ENCODE measurements at places on chromosomes 4 and X.

- DNase-seq = no peak
Observed at GRCh38 chrX:106467422-106467821, 144.4 kb upstream of the RADX start.

DNA sequence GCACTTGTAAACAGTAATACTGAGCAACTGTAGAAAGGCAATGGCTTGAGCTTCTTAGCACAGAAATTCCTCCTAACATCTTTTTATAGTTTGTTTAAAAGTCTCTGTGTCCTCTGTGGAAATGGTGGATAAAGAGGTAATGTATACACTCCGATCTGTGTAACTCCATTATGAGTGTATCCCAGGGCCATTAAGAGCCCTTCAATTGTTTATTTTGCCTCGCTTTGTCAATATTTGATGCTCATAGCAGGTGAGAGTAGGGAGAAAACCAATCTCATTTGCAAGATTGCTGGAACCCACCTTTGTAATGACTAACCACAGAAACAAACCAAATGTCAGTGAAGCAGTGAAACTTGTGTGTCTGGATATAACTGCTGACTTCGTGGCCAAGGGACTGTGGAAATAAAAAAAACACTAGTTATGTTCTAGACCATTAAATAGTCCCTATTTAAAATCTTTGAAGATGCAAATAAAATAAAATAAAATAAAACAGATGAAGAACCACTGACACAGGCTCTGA is 598.2 kb upstream of the BOD1L1 start:
- no peak for DNase-seq

GRCh38 chr4:182478475-182478874 is 235.3 kb downstream of the TENM3 start:
- DNase-seq = peak; percentile 31

DNA sequence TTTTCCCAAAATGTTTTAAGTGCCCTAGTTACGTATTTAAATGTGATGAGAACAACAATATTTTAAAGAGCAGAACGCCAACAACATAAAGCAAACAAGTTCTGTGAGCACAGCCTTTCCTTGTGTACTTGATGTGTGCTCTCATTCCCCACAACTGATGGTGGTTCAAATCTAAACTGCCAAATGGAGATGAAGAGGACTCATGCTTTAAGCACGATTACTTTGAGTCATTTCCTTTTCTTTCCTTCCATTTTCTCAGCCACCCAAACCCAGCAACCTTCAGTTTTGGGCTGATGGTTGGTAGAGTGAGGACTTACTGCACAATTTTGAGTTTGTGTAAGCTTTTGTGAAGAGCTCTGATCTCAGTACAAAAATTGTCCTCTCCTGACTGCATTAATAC is 1.7 kb downstream of the NSD2 start:
- no peak for DNase-seq

DNA sequence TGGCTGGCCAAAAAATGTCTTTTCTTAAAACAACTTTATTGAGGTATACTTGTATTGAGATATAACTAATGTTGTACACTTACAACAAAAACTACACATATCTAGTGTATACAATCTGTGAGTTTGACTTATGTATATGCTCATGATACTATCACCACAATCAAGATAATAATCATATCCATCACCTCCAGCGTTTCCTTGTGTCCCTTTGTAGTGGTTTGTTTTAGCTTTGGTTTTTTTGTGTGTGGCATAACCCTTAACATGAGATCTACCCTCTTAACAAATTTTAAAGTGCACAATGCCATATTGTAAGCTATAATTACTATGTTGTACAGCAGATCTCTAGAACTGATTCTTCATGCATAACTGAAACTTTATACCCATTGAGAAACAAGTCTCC is 13.4 kb upstream of the PCSK1N start:
- no peak for DNase-seq

- DNase-seq = no peak
Observed at GRCh38 chr4:29153642-29154041, 1566.5 kb upstream of the PCDH7 start.

- no peak for DNase-seq
Observed at GRCh38 chr4:171612907-171613306, 200.3 kb upstream of the GALNTL6 start.

- peak; percentile 81 for DNase-seq
Observed at GRCh38 chr4:150217192-150217591, 138.9 kb downstream of the DCLK2 start.

GRCh38 chr4:13430834-13431568 is 53.1 kb downstream of the RAB28 start:
- DNase-seq = no peak

DNA sequence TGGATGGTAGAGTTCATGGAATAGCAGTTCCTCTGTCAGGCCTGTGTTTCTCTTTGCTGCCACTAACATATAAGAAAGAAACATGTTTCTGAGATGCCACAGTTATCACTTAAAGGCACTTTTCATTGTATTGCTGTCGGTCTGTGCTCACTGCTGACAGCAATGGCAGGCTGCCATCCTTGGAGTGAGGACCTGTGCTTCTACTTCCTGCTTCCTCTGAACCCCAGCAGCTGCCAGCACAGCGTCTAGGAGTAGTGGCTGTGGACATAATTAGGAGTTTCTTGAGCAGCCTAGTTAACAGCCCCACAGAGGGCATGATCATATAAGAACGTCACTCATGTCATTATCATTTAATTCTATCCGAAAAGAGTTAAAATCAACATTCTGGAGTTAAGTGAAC is 30.5 kb downstream of the F11 start:
- DNase-seq = no peak

DNA sequence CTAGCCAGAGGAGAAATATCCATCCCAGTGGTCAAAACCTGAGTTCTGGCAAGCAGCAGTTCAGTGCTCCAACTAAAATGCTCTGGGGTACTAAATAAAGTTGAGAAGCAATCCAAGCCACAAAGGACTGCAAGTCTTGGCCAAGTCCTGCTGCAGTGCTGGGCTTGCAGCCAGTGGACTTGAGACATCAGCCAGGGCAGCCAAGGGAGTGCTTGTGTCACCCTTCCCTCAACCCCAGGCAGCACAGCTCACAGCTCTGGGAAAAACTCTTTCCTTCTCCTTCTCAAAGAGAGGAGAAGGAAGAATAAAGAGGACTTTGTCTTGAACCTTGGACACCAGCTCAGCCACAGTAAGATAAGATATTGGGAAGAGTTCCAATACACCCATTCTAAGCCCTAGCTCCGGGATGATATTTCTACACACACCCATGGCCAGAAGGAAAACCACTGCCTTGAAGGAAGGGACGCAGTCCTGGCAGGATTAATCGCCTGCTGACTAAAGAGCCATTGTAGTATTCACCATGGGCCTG is 99.8 kb downstream of the PTCHD1 start:
- peak; percentile 88 for DNase-seq

DNA sequence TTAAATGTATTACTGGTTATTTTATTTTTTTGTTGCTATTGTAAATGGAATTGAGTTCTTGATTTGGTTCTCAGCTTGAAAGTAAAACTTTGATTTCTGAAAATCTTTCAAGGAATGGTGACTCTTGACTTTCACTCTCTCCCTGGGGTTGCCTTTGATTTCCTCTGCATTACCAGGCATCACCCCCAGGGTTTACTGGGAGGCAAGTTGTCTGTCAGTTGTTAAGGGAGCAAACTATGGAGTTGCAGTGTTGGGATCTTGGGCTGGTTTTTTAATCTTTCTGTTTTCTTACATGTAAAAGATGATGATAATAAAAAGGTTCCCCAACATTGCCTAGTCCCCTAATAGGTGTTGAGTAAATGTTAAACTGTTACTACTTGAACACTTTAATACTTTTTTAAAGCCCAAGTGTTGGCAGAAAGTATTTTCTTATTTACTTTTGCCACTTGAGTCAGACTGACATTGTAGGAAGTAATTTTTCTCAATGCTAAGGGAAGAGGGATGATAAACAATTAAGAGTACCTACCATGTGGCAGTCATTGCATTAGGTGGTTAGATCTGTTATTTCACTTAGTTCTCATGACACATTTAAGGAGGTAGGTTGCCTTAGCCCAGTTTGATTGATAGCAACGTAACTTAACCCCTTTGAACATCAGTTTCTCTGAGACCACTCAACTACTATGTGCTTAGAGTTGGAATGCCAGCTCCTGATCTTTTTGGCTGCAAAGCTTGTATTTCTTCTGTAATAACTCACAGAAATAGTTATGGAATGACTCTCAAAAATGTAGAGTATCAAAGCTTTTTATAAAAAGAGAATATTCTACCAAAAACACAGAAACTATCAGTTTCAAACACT is 67.1 kb downstream of the DCLK2 start:
- no peak for DNase-seq

- no peak for DNase-seq
Observed at GRCh38 chr4:169523796-169524195, 88.6 kb downstream of the NEK1 start.

DNA sequence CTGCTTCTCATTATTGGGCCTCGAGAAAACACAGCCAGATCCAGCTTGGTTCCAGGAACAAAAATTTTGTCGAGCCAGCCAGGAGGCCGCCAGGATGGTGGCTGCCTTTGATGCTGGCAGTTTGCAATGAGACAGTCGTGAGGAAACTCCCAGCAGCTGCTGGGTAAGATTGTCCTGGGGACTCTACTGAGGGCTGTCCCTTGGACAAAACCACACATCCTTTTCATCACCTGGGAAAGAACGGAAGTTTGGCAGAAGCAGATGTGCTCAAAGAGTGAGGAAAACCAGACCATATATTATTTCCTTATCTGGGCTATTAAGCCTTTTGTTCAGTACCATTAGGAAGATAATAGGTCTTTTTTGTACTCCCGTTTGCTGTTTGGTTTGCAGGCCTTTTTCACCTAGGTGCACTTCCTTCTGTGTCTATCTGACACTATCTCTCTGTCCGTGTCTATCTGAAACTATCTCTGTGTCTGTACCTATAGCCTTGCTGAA is 13.4 kb upstream of the PAPSS1 start:
- no peak for DNase-seq

DNA sequence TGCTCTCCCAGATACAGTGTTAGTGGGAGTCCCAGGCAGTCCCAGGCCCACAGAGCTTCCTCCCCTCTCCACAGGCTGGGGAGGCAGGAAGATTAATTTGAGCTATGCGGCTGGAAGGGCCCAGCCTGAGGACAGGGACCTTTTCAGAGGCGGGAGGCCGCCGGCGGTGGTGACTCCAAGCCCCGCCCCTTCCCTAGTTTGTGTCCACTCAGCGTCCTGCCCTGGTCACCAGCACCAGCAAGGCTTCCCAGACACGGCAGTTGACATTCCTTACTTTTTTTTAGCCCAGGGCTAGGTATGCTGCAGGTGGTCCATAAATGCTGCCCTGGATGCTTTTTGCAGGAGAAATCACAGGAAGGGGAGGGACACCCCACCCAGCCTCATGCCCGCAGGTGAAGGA is 67.7 kb upstream of the LRPAP1 start:
- DNase-seq = no peak

DNA sequence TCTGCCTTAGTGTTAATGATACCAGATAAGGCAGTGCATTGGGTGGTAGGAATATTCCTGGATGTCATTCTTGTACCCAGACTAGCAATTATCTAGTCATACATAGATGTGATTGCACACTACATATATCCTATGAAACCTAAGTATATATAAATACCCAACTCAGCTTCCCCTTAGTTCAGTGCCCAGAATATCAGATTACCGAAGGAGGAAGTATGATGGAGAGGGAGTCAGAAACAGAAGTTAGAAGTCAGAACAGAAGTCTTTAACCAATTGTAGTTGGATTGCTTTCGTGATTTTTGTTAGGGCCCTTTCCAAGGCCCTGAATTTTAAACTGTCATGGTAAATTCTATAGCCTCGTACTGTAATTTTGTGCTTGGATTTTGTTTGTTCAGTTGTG is 42.9 kb downstream of the MOB1B start:
- no peak for DNase-seq

GRCh38 chr4:176498617-176499256 is 179.0 kb downstream of the SPCS3 start:
- DNase-seq = no peak

- DNase-seq = no peak
Observed at GRCh38 chrX:83160096-83160495, 348.0 kb upstream of the POU3F4 start.

- DNase-seq = no peak
Observed at GRCh38 chr4:99847362-99847976, 30.8 kb downstream of the DAPP1 start.

DNA sequence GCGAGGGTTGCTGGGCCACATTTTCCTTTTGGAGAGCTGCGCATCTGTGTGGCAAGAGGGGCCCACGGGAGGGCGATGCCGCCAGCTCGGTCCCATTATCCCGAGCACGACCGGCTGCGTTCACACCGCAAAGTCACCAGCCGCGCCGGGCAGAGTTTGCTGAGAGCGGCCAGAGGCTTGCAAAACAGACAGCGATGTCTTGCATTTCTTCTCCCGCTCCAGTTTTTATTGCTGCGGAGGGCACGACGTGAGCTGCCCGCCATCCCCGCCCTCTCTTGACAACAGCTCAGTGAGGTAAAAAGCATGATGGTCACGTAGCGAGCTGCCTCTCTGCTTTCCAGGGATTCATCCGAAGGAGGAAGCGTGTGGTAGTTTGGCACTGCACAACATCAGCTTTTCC is 102.1 kb upstream of the TENM3 start:
- no peak for DNase-seq

DNA sequence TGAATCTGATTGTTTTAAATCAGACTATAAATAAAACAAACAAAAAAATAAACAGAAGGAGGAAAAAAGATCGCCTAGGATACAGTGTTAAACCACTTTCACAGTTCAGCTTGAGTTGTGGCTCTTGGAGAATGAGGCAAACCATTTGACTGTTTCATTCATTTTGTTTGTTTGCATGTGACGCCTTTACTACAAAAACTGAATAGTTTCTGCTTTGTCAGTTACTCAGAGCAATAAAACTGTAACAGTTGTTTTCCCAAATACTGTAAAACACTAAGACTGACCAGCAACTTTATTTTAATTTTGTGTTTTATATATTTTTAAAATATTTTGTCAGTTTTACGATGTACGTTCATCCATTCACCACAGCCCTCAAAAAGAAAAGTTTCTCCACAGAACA is 214.5 kb downstream of the FBXW7 start:
- DNase-seq = no peak

DNA sequence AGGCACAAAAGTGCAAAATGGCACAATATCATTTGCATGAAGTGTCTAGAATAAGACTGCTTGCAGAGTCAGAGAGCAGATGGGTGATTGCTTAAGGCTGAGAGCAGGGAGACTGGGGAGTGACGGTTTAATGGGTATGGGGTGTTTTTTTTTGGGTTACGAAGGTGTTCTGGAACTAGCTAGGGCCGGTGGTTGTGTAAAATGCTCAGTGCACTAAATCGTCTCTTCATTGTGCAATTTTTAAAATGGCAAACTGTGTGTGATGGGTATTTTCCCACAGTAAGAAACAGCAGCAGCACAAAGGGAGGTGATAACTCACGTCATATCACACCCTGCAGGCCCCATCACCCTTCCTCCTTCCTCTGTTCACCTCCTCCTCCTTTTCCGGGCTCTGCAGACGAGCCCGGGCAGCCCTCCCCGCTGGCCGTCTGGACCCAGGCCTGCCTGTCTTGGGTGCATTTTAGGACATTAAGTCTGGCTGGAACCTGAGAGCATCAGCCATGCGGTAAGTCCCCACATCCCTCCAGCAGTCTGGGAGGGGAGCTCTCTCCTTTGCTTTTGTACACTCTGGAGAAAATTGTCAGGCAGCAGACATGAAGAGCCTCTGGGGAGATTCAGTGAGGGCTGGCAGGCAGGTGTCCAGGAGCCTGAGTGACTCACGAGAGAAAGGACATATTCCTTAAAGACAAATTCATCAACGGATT is 42.7 kb downstream of the ASMT start:
- no peak for DNase-seq

GRCh38 chr4:84750960-84751283 is 168.0 kb downstream of the CDS1 start:
- no peak for DNase-seq

- DNase-seq = no peak
Observed at GRCh38 chr4:81659051-81659450, 187.3 kb upstream of the RASGEF1B start.

- DNase-seq = peak; percentile 59
Observed at GRCh38 chr4:140158365-140159030, 4.5 kb upstream of the MAML3 start.
